NCI-H1417 (cell line): ENCODE measurements at places on chromosomes 13 and 19.

- DNase-seq: peak; percentile 22
Observed at GRCh38 chr19:55554741-55555152, 9.4 kb upstream of the SBK3 start.

GRCh38 chr13:54706336-54706735, 1677.7 kb downstream of the OLFM4 start:
- peak; percentile 37 for DNase-seq

- DNase-seq: peak; percentile 72
Observed at GRCh38 chr19:45526143-45526542, 18.9 kb downstream of the VASP start.

GRCh38 chr13:80782441-80782840, 441.5 kb upstream of the SPRY2 start:
- DNase-seq: no peak

- no peak for DNase-seq
Observed at GRCh38 chr13:110405597-110406450, 98.7 kb downstream of the COL4A2 start.
